ENCODE measurements at places on chromosomes 12 and 14.

DNA sequence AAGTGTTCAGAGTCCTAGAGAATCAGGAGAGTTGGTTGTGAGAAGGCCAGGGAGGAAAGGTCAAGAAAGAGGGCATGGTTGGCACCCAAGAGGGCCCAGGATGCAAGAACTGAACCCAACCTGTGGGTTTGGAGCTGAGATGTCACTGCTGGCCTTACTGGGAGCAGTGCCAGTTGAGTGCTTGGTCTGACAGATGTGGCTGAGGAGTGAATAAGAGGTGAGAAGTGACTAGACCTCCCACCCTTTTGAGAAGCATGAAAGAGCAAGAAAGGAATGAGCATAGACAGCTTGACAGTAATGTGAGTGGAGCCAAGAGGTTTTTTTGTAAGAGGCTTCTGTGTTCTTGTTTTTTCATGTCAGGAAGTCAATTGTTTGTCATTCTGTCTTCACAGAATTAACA is 95.3 kb downstream of the FGD4 start:
- DNase-seq = no peak

GRCh38 chr14:106831322-106831720 is 1304.9 kb downstream of the TMEM121 start:
- DNase-seq = no peak

GRCh38 chr12:9124383-9125031 is 8.8 kb upstream of the A2M start:
- DNase-seq = no peak

DNA sequence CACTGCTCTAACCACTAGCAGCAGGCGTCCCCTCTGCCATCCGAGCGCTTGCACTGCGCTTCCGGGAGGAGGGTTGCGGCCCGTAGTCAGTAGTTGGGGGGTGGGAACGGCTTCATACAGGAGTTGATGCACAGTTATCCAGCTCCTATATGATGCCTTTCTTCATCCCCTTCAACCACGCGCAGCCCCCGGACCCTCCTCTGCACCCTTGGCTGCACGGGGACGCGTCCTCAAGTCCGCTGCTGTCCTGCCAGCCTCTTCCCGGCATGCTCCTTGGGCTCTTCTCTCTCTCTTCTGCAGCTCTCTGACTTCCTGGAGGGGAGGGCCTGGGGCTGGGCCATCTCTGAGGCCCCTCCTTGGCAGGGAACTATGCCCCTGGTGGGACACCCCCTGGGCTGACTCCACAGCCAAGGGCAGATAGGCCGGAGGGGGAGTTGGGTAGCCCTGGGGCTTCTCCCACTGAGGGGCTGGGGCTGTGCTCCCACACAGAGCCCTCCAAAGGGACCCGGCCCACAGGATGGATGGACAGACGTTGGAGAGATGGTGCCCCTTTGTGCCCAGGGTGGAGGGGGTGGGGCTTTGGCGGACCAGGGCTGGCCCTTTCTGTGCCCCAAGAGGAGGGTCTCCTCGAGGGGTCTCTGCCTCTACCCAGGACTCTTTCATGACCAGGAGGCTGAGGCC is 29.0 kb downstream of the RTL1 start:
- DNase-seq = no peak

DNA sequence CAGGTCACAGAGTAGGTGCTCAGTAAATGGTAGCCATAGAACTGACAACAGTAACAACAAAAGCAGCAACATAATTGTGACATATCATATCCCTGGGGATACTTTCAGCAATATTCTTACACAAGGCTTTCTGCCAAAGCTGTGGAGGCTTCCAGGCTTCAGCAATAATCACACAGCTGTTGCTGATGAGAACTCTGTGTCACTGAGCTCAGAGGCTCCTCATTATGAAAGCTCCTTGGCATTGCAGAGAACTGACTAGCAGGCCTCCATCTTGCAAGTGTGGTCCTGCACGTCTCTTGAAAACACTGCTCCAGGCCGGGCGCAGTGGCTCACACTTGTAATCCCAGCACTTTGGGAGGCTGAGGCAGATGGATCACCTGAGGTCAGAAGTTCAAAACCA is 97.3 kb upstream of the BTG1 start:
- no peak for DNase-seq

- DNase-seq = no peak
Observed at GRCh38 chr14:52950898-52951680, at the start of gene FERMT2. Gene FERMT2, minus strand, starts transcription at chr14:52951050. Its CDS starts 482 bp downstream, at chr14:52950568.

DNA sequence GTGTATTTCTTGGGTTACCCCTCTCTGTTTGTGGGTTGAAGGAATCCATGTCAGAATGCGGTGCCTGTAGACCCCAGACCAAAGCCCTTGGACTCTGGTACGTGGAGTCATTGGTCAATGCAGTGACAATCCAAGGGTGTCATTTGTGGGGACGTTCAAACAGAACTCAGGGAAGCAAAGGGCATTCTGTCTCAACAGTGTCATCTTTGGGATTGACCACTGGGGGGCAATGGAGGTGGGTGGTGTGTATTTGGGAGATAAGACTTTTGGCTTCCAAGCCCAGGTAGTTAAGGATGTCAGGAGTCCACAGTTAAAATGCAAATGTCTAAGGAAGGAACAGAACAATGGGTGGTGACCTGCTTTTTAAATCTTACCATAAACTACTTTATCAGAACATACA is 54.6 kb upstream of the CCDC175 start:
- no peak for DNase-seq
